ENCODE measurements at places on chromosomes 13 and 19.

DNA sequence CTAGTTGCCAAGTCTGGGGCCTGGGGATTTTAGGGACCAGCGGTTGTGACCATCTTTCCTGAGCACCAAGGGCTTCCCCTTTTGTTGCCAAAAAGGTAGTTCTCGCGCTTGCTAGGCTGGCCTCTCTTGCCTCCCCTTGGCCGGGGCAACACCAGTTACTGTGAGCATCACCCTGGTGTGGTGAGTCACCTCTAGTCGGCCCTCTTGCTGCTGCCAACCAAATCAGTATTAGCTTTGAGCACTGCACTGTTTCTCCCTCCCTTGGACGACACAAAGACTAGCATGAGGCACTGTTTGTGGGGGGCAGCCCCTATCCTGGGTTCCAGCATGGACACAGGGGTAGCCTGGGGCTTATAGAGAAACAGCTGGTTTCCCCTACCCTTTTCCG is 6.9 kb downstream of the SYDE1 start:
- no peak overlapping the region for H3K27ac ChIP-seq
- no peak overlapping the region for H3K4me3 ChIP-seq
- peaks cover 22% of the 10 kb centered on the region for H3K36me3 ChIP-seq
- no peaks in the 10 kb centered on the region for H3K27me3 ChIP-seq

DNA sequence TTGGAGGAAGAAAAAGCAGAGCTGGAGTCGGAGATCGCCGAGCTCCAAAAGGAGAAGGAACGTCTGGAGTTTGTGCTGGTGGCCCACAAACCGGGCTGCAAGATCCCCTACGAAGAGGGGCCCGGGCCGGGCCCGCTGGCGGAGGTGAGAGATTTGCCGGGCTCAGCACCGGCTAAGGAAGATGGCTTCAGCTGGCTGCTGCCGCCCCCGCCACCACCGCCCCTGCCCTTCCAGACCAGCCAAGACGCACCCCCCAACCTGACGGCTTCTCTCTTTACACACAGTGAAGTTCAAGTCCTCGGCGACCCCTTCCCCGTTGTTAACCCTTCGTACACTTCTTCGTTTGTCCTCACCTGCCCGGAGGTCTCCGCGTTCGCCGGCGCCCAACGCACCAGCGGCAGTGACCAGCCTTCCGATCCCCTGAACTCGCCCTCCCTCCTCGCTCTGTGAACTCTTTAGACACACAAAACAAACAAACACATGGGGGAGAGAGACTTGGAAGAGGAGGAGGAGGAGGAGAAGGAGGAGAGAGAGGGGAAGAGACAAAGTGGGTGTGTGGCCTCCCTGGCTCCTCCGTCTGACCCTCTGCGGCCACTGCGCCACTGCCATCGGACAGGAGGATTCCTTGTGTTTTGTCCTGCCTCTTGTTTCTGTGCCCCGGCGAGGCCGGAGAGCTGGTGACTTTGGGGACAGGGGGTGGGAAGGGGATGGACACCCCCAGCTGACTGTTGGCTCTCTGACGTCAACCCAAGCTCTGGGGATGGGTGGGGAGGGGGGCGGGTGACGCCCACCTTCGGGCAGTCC is 5.0 kb downstream of the FOSB start:
- no peak for DNase-seq
- peaks cover 18% of the 10 kb centered on the region for H3K36me3 ChIP-seq
- no peak overlapping the region for H3K27ac ChIP-seq
- H3K27me3 ChIP-seq: peaks cover 54% of the 10 kb centered on the region
- peaks cover 46% of the 10 kb centered on the region for H3K4me1 ChIP-seq
- peak overlapping the region; percentile 4 for H3K4me3 ChIP-seq

DNA sequence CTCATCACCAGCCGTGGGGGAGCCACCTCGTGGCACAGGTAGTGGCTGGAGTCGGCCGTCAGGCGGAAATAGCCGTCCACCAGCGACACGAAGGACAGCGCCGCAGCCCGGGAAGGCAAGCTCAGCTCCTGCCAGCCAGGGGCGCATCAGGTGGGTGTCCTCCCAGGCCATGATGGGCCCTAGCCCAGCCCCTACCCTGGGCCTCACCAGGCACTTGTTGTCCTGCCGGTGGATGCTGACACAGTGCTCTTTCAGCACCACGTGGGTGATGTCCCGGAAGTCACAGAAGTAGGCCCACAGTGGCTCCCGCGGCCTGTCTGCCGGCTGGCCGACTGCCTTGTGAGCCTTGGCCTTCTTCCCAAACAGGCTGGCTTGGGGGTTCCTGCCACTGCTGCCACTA is 15.7 kb downstream of the TYK2 start:
- DNase-seq: no peak

- H3K4me1 ChIP-seq: no peaks in the 10 kb centered on the region
- H3K27ac ChIP-seq: no peak overlapping the region
- H3K27me3 ChIP-seq: no peaks in the 10 kb centered on the region
- no peak overlapping the region for H3K4me3 ChIP-seq
Observed at GRCh38 chr13:70758932-70759331, 650.7 kb upstream of the KLHL1 start.

DNA sequence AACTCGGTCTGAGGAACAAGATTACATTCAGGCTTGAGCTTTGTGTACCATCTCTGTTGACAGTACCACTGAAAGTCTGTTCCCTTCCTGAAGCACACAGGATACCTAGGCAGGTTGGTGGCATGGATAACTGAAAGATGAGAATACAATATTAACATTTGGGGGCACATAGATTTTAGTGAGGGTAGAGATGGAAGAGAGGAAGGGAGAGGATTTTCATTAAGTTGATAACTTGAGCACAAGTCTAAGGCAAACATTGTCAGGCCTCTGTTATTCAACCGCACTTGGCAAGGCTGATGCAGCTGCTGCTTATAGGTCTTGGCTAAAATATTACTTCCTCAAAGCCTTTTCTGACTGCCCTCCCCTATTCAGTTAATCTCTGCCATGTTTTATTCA is 10.9 kb downstream of the MIR17HG start:
- H3K27me3 ChIP-seq: no peaks in the 10 kb centered on the region
- H3K36me3 ChIP-seq: peaks cover 64% of the 10 kb centered on the region
- H3K27ac ChIP-seq: peak overlapping the region; percentile 14
- no peak overlapping the region for H3K4me3 ChIP-seq
- H3K4me1 ChIP-seq: peaks cover 43% of the 10 kb centered on the region
- no peak for DNase-seq

DNA sequence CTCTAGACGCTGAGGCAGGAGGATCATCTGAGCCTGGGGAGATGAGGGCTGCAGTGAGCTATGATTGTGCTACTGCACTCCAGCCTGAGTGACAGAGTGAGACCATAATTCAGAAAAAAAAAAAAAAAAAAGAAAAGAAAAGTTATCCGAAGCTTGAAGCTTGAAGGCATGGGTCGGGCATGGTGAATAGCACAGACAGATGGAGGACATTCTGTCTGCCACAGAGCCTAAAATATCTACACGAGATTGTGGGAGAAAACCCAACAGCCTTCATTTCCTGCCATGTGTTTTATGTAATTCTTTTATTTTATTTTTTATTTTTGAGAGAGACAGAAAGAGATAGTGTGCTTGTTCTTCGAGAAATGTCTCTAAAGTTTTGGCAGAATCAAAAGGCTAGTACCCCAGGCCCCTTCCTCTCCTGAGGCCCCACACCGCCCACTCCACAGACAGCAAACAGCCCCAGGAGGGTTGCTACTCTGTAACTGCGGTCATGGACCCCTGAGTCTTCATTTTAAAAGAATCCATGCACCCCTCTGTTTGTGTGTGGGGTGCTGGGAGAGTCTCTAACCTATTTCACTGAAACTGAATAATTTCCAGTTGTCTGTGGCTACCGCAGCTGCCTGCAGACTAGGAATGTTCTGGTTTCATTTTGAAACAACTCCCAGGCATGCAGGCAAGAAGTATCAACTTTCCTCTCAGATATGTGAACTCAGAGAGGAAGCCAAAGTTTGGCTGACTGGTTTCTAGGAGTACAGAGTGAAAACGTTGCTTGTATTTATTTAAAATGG is 38.4 kb upstream of the RCBTB2 start:
- H3K4me1 ChIP-seq: peaks cover 34% of the 10 kb centered on the region
- peaks cover 71% of the 10 kb centered on the region for H3K27me3 ChIP-seq
- no peak overlapping the region for H3K4me3 ChIP-seq
- no peak overlapping the region for H3K27ac ChIP-seq
- DNase-seq: no peak

DNA sequence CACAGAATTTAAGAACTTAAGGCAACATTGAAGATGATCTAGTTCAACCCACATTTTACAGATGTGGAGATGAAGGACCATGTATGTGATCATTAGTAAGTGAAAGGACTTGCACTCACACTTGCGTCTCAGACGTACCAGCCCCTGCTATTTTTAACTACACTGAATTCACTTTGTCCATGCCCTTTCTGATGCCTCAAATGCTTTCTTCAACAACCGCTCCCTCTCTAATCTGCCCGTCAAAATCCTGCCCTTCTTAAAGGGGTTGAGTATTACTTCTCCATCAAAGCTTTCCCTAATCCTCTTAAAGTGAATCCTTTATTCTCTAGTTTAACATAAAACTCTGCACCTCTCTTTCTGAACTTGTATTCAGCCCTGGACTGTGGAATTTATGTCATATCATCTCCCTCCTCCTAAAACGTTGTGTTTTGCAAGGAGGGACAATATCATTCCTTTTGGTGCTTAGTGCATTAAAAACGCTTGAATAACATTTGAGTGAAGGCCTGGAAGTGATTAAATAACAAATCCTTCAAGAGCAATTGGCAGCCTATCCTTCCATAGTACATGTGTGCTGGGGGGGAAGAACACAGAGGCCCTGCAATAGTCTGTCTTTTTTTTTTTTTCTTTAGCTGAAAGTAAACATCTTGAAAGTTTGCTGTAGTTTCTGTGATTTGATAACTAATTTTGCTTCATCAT is 493.3 kb downstream of the LMO7 start:
- no peaks in the 10 kb centered on the region for H3K4me1 ChIP-seq
- H3K36me3 ChIP-seq: no peaks in the 10 kb centered on the region
- no peaks in the 10 kb centered on the region for H3K27me3 ChIP-seq
- no peak overlapping the region for H3K4me3 ChIP-seq
- no peak for DNase-seq
- no peak overlapping the region for H3K27ac ChIP-seq

DNA sequence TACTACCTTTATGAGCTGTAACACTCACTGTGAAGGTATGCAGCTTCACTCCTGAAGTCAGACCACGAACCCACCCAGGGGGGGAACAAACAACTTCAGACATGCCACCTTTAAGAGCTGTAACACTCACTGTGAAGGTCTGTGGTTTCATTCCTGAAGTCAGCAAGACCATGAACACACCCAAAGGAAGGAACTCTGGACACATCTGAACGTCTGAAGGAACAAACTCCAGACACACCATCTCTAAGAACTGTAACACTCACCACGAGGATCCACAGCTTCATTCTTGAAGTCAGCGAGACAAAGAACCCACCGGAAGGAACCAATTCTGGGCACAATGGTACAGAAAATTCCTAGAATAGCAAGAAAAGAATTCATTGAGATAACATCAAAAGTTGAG is 1796.5 kb upstream of the MIR17HG start:
- H3K4me3 ChIP-seq: no peak overlapping the region
- no peak for DNase-seq
- H3K27me3 ChIP-seq: no peaks in the 10 kb centered on the region
- H3K36me3 ChIP-seq: no peaks in the 10 kb centered on the region

GRCh38 chr13:50589139-50589538 is 254.4 kb downstream of the DLEU7 start:
- no peak for DNase-seq
- H3K4me3 ChIP-seq: no peak overlapping the region
- peaks cover 2% of the 10 kb centered on the region for H3K27me3 ChIP-seq
- H3K4me1 ChIP-seq: peaks cover 16% of the 10 kb centered on the region
- no peak overlapping the region for H3K27ac ChIP-seq

DNA sequence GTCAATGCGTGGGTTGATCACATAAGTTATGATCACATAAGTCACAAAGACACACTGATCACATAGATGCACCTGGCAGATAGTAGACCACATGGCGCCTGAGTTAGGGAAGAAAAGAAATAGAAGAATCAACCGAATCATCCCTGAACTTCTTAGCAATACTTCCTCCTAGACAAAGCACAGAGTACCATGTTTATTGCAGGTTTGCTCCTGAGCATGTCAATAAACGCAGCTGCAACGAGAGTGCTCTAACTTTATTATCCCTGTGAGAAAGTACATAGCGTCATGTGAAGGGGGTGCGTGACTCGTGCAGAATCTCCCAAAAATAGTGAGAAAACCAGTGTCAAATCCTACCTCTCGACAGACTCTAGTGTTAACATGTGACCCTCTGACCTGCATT is 17.3 kb downstream of the NCR1 start:
- no peak overlapping the region for H3K4me3 ChIP-seq
- H3K27ac ChIP-seq: no peak overlapping the region
- peaks cover 5% of the 10 kb centered on the region for H3K4me1 ChIP-seq
- DNase-seq: no peak

DNA sequence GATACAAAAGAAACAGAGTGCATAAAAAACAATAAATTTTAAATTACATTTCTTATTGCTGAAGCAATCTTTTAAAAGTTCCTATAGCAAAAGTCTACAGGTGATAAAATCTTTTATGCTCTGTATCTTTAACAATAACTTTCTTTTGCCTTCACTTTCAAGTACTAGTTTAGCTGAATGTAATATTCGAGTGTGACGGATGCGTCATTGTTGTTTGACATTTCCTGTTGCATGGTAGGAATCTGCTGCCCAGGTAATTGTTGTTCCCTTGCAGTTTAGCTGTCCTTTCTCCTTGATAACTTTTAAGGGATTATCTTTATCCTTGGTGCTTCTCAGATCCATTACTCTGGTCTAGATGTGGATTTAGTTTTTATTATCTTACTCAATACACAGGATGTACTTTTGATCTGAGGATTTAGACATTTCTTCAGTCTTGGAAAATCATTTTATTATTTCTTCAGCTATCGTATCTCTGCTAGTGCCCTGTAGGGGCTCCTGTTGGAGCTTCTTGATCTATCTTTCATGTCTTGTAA is 2.1 kb upstream of the CPB2 start:
- H3K4me1 ChIP-seq: peaks cover 7% of the 10 kb centered on the region
- no peaks in the 10 kb centered on the region for H3K36me3 ChIP-seq
- DNase-seq: no peak
- H3K27ac ChIP-seq: no peak overlapping the region
- peaks cover 28% of the 10 kb centered on the region for H3K27me3 ChIP-seq

DNA sequence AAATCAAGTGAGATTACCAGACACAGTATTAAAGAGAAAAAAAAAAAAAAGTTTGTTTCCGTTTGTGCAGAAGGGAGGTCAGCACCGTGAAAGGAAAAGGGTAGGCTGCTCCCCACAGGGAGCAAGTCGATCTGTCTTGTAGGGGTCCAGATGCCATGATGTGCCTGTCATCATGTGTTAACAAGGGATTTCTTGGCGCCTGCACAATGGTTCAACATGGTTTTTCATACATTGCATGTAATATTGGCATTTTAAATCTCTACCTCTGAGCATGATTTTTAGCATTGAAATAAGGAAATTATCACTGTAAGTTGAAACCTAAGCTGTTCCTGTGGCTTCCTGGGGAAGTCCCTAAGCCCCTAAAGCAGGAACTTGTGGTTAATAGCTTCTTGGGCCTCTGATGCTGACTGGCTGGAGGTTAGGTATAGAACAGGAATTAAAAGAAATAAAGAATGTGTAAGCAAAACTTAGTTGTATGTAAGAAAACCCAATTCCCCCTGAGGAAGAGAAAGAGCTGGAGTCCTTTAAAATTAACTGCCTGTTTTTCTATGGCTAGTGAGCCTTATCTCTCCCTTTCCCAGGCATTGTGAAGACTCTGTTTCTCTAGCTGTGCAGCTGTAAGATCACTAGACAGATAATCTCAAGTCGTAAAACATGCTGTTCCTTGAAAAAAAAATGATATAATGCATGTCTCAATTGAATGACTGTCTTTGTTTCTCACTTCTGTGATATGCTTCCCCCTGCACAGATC is 7.4 kb upstream of the FCGBP start:
- peaks cover 2% of the 10 kb centered on the region for H3K27me3 ChIP-seq
- peak overlapping the region; percentile 63 for H3K4me3 ChIP-seq
- DNase-seq: peak; percentile 45
- peaks cover 22% of the 10 kb centered on the region for H3K36me3 ChIP-seq
- H3K4me1 ChIP-seq: peaks cover 77% of the 10 kb centered on the region
- peak overlapping the region; percentile 86 for H3K27ac ChIP-seq

Measured in activated T-helper 1 cell treated with anti-CD3 and anti-CD28 coated beads, Interleukin-12 subunit alpha, Interleukin-12 subunit beta, Interleukin-2, Interleukin-4 antibody, amounts not matched to agents 30 ng/mL and 10 ng/mL and 1 ng/mL, durations not matched to agents 14 hours and 24 hours and 36 hours (primary cell).